ENCODE measurements at places on chromosomes 7 and 10.

GRCh38 chr7:12942609-12943008 lies 255.2 kb downstream of the ARL4A start:
- DNase-seq = no peak

GRCh38 chr10:49737474-49738201 lies 24.5 kb downstream of the OGDHL start:
- no peak for DNase-seq

DNA sequence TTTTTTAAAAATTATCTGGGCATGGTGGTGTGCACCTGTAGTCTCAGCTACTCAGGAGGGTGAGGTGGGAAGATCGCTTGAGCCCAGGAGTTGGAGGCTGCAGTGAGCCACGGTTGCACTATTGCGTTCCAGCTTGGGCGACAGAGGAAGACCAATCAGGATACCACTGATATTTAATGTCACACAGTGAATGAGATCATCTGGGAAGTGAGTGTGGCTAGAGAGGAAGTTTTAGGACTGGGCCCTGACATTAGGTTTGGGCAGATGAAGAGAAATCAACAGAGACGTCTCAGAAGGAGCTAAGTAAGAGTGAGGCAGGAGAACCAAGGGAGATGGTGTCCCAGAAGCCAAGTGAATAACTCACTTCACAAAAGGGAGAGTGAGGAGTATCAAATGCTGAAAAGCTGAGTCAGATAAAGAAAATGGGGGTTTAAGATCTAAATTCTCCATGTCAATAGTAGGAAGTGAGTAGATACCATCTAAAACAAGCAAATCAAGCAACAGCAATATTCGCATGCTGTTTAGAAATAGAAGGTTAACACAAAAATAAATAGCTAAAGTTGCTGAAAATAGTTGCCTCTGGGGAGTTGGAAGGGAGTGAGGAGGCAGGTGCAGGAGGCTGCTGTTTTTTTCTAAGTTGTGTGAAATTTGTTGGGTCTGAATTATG lies 11.5 kb downstream of the PILRA start:
- DNase-seq = no peak

- DNase-seq = no peak
Measured at GRCh38 chr7:135789956-135790355, 41.3 kb upstream of the FAM180A start.

DNA sequence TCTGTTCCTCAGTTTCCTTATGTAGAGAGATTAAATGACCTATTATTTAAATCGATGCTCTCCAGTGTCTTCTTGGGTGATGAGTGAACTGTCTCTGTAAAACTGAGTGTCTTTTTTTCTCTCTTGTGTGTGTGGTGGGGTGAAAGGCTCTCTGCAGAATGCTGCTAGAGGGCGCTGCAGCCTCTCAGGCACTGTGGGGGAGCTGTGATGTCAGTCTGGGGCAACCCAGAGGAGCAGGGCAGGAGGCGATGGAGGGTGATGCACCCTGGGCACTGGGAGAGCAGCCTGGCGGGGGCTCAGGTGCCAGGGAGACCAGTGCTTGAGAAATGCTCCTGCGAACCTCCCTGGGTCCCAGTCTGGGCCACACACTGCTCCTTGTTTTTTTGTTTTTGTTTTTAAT lies 110.1 kb upstream of the POM121L12 start:
- DNase-seq = no peak

- no peak for DNase-seq
Measured at GRCh38 chr7:80244206-80244916, 109.7 kb downstream of the GNAI1 start.

GRCh38 chr7:102061981-102062390 lies 224.7 kb upstream of the SH2B2 start:
- DNase-seq = no peak

GRCh38 chr7:116710764-116711452 lies 38.9 kb downstream of the MET start:
- DNase-seq = no peak

GRCh38 chr10:126569513-126570244 lies 100.8 kb downstream of the C10orf90 start:
- no peak for DNase-seq

DNA sequence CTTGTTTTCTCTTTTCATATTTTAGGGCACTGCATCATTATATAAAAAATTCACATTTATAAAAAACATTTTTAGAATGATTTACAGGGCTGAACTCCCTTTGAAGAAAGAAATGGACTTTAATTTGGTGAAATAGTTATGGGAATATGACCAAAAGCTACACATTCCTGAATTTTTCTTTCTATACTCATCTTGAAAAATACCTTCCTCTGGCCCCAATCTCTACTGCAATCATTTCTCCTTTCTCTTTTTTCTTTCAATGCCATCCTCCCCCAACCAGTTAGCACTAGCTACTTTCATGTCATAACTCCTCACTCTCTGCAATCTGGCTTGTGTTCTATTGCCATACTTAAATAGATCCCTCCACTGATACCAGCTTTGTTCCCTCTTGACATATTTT lies 6.2 kb downstream of the WNT8B start:
- DNase-seq = no peak

DNA sequence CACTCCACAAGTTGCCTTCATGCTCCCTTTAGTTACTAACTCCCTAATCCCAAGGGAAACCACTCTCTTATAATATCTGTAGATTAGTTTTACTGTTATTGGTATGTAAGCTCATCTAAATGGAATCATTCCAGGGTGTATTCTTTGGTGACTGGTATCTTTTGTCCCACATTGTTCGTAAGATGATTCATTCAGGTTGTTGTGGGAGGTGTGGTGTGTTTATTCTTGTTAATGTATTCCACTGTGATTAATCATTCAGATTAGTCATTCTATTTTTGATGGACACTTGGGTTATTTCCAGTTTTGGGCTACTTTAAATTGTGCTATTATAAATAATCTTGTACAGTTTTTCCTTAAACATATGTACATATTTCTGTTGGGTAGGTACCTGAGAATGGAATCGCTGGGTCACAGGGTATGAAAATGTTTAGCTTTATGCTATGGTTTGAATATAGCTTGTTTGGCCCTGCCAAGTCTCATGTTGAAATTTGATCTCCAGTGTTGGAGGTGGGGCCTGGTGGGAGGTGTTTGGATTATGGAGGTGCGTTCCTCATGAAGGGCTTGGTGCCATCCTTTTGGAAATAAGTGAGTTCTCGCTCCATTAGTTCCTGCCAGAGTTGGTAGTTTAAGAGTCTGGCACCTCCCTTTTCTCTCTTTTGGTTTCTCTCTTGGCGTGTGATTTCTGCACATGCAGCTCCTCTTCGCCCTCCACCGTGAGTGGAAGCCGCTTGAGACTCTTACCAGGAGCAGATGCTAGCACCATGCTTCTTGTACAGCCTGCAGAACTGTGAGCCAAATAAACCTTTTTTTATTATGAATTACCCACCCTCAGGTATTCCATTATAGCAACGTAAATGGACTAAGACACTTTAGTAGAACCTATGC lies 13.8 kb downstream of the BTRC start:
- no peak for DNase-seq

- no peak for DNase-seq
Measured at GRCh38 chr10:68562661-68563570, 2.8 kb downstream of the TET1 start.

- no peak for DNase-seq
Measured at GRCh38 chr10:22927166-22927565, 687 bp upstream of the ARMC3 start.

DNA sequence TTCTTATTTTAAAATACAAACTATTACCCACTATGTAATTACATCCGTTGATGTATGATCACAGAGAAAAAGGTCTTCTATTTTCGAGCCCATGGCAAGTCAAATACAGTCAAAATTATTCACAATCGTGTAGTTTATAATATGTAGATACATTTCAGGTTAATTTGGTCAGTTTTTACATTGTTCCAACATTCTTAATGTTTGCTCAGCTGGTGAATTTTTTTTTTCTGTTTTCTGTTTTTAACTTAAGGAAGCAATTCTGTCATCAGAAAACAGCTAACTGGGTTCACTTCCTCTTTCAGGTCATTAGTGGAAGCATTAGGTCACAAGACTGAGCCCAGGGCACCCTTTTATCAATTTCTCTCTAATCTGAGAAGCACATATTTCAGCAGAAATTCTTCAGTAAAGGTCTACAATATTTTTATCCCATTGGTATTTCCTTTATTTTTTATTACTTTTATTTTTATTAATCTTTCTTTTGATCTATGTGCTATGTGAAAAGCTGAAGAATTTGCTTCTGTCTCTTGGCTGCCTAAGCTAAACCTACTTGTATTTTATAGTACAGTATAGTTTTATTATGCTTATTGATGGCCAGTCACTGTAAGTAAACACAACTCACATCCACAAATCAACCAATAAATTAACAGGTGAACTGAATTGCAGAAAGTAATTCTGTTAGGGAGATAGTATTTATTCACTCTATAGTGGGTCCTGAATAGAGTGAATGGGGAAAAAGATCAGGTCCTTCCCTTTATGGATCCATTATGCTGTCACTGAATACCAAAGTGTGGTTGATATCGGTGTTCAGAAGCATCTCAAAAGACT lies 84.6 kb downstream of the ICA1 start:
- DNase-seq = no peak

DNA sequence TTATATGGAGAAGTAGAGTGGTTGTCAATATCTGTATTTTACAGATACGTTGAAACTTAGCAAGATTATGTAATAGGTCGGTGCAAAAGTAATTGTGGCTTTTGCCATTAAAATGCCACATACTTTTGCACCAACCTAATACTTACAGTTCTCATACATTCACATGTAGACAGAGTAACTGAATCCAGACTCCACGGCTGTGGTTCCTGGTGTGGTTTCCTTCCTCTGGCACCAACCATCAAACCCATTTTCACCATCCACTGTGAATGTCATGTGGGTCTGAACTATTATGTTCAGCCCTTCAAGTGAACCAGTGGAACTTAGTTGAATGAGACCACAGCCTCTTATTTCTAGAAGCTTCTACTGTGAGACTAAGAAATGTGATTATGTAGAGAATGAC lies 31.5 kb upstream of the SLIT1 start:
- DNase-seq = no peak

GRCh38 chr7:37216156-37216852 lies 232.4 kb downstream of the ELMO1 start:
- no peak for DNase-seq

DNA sequence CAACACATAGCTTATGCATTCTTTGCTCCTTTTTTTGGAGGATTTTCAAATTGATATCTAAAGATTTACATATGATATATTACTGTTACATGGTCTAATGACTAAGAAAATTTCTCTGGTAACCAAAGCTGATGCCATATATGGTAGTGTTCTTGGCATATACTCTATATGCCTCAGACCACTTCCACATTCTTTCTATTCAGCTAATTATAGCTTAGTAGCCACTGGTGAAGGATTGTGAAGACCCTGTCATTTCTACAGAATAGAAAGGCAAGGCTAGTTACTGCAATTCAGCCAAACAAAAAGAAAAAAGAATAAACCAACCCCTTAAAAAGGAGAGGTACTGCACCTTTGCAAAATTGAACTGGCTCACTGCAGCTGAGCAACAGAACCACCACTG lies 3.7 kb downstream of the PURB start:
- DNase-seq = no peak

DNA sequence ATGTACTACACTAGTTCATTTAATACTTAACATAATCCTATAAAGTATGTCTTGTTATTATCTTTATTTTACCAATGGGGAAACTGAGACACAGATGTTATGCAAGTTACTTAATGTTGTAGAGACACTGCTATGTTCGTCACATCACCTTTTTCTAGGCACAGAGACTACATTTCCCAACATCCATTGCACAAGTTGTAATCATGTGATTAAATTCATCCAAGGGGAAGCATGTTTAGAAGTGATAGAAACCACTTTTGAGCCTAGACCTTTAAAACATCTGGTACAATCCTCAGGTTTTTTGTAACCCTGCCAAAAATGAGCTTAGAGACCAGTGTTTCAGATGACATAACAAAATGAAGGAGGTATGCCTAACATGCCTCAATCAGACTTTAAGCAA lies 386.8 kb upstream of the HPS1 start:
- no peak for DNase-seq

GRCh38 chr10:132550366-132551092 lies 12.9 kb downstream of the INPP5A start:
- no peak for DNase-seq

DNA sequence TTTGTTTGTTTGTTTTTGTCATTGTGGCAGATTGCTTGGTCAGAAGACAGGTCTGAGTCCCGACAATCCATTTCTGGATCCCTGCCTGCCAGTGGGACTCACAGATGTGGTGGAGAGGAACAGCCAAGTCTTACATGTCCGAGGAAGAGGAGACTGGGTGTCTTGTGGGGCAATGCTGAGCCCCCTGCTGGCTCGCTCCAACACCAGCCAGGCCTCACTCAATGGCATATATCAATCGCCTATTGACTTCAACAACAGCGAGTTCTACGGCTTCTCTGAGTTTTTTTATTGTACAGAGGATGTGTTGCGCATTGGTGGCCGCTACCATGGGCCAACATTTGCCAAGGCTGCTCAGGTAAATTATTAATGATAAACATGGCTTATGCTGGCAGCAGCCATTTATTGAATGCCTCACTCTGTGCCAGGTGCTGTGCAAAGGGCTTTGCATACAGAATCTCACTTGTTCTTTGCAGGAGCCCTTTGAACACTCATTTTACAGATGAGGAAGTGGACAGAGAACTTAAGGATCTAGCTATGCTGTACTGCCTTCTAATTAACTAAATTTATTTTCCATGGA lies 33.3 kb downstream of the COX15 start:
- DNase-seq = no peak

GRCh38 chr7:107968449-107968848 lies 34.5 kb downstream of the LAMB1 start:
- DNase-seq = no peak

- no peak for DNase-seq
Measured at GRCh38 chr7:80385508-80385907, 126.4 kb downstream of the GNAT3 start.

- DNase-seq = no peak
Measured at GRCh38 chr10:9024210-9024609, 969.7 kb downstream of the GATA3 start.

DNA sequence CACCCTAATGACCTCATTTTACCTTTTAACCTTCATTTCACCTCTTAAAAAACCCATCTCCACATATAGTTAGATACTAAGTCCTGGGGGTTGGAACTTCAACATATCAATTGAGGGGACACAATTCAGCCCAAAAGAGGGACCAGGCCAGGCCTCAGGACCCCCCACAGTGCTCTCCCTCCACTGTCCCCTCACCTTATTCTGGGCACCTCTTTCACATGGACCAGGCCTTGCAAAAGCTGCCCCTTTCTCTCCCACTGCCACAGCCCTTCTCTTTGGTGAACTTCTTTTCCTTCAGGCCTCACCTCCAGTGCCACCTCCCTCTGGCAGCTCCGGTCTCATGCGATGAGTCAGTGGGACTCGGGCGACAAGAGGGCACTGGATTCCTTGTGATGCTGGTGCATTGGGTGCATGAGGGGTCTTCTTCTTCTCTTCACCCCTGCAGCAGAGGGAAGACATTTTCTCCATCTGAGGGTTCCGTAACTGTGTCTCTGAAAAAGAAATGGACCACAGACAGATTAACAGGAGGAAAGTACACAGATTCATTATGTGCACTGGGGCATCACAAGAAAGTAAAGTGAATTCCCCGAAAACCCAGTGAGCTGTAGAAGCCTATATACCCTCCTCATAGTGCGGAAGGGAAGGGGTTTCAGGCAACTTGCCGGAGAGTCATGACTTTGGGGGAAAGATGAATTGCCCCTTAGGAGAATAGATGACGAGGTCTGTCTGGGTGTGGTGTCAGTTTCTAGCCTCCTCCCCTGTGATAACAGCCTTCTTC lies 288.7 kb upstream of the IGFBP3 start:
- DNase-seq = no peak
